ENCODE measurements at places on chromosomes 2 and 18.
A peak's percentile ranks its signal among the peaks of the same experiment; 100 is the strongest.

- DNase-seq, result no peak
Observed at GRCh38 chr18:60247103-60247502, 125.5 kb downstream of the MC4R start.

GRCh38 chr2:71974846-71975245 lies 172.8 kb downstream of the CYP26B1 start:
- no peak for DNase-seq

- no peak for DNase-seq
Observed at GRCh38 chr2:231123362-231123898, 1.4 kb downstream of the HTR2B start.

DNA sequence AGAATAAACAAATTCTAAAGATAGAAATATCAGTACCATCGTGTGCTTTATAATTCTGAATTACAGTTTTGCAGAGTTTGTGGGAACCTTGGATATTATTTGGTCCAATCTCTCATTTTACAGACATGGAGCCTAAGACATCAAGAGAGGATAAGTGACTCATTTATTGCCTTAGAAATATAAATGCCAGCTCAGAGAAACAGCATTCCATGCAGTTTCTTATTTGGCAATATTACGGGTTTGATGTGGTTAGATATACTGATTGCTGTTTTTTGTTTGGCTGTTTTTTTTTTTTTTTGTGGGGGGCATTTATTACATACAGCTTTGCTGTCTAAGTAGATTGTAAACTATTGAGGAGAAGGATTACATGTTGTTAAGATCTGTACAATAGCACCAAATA lies 1241.1 kb upstream of the LRRTM1 start:
- no peak for DNase-seq

DNA sequence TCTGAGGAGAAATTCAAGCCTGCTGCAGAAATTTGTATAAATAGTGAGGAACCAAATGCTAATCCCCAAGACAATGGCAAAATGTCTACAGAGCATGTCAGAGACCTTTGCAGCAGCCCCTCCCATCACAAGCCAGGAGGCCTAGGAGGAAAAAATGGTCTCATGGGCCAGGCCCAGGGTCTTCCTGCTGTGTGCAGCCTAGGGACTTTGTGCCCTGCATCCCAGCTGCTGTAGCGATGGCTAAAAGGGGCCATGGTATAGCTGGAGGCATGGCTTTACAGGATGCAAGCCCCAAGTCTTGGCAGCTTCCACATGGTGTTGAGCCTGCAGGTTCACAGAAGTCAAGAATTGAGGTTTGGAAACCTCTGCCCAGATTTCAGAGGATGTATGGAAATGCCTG lies 191.2 kb upstream of the BCL2L11 start:
- DNase-seq, result no peak

GRCh38 chr18:36419900-36420531 lies 122.5 kb downstream of the FHOD3 start:
- DNase-seq, result peak; percentile 38

GRCh38 chr2:85199698-85200097 lies 66.5 kb downstream of the TCF7L1 start:
- DNase-seq, result no peak

DNA sequence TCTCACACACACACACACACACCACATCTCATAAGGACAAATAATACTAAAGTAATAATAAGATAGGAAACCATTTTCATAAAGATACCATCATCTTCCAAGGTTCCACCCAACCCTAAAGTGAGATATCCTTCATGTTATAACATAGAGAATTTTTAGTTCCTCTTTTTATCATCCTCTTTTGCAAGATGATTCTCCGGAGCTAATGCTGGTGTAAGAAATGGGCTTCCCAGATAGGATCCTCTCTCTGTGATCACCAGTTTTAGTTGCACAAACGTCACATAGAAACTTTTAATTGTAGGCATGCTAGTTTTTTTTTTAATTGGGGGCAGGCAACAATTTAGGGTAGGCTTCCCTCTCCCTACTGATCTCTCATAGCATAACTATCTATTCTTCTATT lies 49.6 kb downstream of the ARHGAP25 start:
- DNase-seq, result no peak

- DNase-seq, result no peak
Observed at GRCh38 chr18:77495079-77495478, 245.4 kb downstream of the GALR1 start.

GRCh38 chr2:241964133-241964532 lies 94.6 kb downstream of the RTP5 start:
- no peak for DNase-seq

- no peak for DNase-seq
Observed at GRCh38 chr18:57768537-57769326, 34.4 kb downstream of the ATP8B1 start.

GRCh38 chr18:72612894-72613533 lies 68.9 kb upstream of the CBLN2 start:
- DNase-seq, result no peak

GRCh38 chr2:9251154-9252001 lies 44.8 kb downstream of the ASAP2 start:
- DNase-seq, result no peak

- no peak for DNase-seq
Observed at GRCh38 chr2:160911258-160911657, 249.0 kb upstream of the TANK start.

GRCh38 chr2:45616658-45617411 lies 5.8 kb upstream of the SRBD1 start:
- no peak for DNase-seq
